ENCODE measurements at places on chromosomes 5 and 9.
A peak's percentile ranks its signal among the peaks of the same experiment; 100 is the strongest.

DNA sequence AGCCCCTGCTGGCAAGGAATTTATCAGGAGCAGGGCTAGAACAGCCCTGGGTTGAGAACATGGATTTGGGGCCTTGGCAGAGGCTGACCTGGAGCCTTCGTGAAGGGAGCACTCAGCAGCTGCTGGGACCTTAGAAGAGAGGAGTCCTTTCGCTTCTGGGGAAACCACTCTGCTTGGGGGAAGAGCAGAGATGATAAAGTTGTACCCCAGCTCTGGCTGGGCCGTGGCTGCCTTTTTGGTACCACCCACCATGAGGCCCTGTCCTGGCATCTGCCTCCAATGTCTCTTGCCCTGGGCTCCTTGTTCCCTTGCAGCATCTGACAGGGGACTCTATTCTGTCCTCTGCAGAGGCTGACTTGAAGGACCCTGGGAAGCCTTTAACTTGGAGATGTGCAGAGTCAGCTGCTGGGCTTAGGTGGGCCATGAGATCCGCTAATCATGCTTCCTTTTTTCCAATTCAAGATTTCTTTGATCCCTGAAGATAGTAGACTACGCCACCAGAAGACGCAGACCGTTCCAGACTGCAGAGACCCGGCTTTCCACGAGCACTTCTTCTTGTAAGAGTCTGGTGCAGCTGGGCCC, 20.2 kb downstream of the RGS3 start:
- no peak for DNase-seq

GRCh38 chr5:32794086-32794485, 83.0 kb downstream of the NPR3 start:
- DNase-seq: no peak

DNA sequence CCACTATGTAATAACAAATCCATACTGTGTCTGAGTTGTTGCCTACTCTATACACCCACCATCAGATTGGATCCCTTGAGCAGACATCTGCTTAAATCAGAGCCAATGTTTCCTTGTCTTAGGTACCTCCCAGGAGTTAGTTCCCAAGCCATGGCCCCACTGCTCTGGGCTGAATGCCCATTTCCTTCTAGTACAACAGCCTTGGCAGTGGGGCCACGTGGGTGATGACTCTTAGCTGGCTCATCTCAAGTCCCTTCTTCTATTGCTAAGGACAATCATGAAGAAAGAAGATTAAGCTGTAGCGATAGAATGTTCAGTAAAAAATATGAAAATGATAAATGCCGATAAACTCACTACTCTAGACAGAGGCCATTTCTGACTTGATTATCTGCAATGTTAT, 16.6 kb downstream of the PTGR1 start:
- no peak for DNase-seq

GRCh38 chr5:27503813-27504212, 465.4 kb upstream of the CDH9 start:
- no peak for DNase-seq

GRCh38 chr9:5430912-5431311, 6.8 kb downstream of the PLGRKT start:
- no peak for DNase-seq

GRCh38 chr9:135075234-135076142, 12.0 kb upstream of the OLFM1 start:
- peak; percentile 84 for DNase-seq

DNA sequence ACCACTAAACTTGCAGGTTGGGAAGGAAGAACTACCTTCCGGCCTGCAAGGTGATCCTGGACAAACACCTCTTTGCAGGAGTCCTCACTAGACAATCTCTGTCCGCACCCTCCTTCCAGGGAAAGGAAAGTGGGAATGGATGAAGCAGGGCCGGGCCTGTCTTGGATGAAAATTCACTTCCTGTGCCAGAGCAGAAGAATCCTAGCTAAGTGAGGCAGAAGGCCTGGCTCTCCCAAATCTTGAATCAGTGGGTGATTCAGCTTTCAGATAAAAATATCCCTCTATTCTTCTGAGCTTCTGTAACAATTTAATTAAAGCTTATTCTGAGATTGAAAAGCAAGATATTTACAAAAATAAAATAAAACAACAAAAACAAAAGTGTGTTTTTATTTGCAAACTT, 281.9 kb upstream of the TLE4 start:
- no peak for DNase-seq

GRCh38 chr9:131521203-131521602, 9.9 kb downstream of the UCK1 start:
- no peak for DNase-seq

DNA sequence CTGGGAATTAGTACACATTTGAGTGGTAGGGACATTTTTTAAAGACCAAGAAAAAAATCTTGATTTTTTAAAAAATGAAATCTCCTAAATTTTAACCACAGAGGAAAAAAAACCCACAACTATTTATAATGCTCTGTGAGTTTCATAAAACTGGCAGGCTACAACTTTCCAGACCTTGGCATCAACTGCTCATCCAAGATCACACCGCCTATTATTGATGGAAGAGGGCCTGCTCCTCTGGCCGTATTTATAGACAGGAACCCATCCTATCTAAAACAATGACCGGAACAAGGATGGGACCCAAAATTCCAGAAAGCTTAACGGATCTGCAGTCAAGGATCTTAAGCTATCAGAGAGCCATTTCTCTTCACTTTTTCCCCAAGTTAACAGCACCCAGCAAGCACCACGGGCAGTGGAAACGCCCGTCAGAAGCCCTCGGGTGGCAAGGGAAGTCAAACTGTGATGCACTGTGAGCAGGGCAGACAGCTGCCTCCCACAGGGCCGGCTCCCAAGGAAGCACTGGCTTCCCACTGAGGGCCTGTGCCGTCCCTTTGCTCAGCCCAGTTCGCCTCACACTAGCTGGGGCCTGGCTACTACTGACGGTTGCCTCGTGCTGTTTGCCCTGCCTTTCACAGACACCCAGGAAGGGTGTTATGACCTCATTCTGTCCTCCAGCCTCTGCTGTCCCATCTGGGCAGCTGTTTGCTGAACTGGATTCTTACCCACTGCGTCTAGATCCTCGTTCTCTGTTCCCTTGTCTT, 62.8 kb downstream of the CDC14B start:
- DNase-seq: no peak

- no peak for DNase-seq
These were observed 42.0 kb downstream of the SFXN1 start for GRCh38 chr5:175520321-175520720.

DNA sequence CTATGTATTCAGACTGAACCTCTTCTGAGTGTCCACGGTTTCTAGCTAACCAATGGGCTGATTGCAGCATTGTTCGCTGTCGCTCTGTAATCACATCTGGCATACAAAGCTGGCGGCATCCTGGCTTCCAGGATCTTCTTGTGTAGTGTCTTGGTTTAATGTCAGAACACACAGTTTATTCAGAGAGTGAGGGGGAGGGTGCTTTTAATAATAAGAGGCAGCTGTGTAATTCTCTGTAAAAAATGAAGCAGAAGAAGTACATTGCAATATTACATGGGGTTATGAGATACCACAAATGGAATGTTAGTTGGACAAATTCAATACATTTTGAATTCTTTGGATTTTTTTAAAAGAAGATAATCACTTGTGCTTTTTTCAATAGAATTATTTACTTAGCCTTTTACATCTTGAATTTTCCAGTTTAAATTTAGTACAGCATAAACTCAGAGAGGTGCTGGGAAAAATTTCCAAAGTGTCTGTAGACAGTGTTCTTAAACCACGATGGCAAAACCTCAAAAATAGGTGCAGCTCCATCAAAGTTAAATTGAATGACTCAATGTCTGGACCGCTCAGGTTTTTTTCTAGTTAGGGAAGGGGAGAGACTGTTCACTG, 206.0 kb downstream of the PCSK1 start:
- no peak for DNase-seq

DNA sequence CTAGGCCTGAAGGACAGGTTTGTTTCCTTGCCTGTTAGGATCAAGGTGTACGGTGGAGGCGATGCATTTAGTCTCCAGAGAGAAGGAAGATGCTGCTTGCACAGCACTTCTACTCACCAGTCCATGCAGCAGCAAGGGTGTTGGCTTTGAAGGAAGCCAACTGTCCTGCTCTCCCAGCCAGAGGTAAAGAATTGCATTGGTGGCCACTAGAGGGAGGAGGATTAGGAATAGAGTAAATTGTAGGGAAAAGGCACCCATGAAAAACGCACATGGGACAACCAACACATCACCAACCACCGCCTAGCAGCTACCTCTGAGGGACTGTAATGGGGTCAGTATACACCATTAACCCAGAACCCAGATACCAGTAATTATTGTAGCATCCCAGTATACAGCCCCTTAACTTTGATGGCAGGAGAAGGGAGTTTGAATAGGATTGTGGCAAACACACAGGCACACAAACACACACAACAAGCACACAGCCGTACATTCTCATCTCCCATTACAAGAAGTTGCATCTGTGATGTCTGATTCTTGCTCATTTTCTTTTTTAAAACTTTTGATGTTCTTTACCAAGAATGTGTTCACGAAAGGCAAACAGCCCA, 267.7 kb downstream of the ADAMTS6 start:
- DNase-seq: no peak

DNA sequence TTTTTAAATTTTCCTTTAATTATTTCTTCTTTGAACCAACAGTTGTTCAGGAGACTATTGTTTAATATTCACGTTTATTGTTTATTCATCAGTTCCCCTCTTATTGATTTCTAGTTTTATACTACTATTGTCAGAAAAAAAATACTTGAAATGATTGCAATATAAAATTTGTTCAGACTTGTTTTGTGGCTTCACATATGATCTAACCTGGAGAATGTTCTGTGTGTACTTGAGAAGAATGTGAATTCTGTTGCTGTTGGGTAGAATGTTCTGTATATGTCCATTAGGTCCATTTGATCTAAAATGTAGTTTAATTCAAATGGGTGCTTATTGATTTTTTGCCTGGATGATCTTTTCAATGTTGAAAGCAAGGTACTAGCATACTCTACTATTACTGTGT, 408.7 kb upstream of the RIOK2 start:
- DNase-seq: no peak

- DNase-seq: no peak
These were observed 40.4 kb downstream of the ZDHHC21 start for GRCh38 chr9:14652729-14653377.

DNA sequence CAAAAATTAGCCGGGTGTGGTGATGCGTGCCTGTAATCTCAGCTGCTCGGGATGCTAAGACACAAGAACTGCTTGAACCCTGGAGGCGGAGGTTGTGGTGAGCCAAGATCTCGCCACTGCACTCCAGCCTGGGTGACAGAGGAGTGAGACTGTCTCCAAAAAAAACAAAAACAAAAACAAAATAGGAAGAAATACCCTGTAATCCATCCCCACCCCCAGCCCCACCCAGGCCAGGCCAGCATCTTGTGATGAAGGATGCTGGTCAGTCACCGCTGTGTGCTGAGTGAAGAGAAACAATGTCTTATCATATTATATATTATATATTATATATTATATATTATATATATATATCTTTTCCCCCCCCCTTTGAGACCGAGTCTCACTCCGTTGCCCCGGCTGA, 15.4 kb upstream of the CCIN start:
- DNase-seq: no peak

GRCh38 chr5:16913187-16914107, 22.6 kb downstream of the MYO10 start:
- no peak for DNase-seq

- no peak for DNase-seq
These were observed 136.6 kb downstream of the PAX5 start for GRCh38 chr9:36897478-36897877.

GRCh38 chr5:157597277-157597676, 21.7 kb upstream of the ADAM19 start:
- no peak for DNase-seq

DNA sequence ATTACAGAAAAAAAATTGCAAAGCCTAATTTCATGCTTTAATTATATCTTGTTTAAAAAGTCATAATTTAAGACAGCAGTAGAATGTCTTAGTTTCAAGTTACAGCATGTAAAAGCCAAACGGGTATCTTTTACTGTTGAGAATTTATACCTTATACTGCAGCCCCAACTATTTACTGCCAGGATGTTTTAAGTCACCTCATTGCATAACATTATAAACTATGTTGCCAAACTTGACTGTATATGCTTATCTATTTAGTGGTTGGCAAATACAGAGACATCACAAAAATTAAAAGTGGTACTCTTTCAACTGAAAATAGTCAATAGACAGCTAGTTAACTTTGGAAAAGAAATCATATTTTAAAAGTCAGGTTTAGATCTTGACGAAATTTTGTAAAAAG, 119.5 kb downstream of the EDIL3 start:
- no peak for DNase-seq

GRCh38 chr5:149317281-149318048, 27.8 kb upstream of the GRPEL2 start:
- peak; percentile 5 for DNase-seq

DNA sequence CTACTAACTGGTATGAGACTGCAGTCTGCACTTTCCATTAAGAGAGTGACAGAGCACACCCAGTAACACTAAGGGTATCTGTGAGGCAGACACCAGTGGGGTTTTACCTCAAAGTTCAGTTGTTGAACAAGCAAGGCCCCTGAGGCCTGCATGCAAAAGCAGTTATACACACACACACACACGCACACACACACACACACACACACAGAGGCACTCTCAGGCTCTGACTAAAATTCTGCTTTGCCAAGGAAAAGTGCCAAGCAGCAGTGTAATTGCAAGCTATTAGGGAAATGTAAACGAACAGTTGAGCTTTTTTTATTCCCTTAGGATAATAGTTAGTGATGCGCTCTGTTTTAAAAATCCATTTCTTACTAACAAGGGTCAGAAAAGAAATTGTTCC, 377.1 kb downstream of the SPOCK1 start:
- no peak for DNase-seq

- DNase-seq: no peak
These were observed 276.3 kb downstream of the COX7C start for GRCh38 chr5:86894056-86894455.

- DNase-seq: no peak
These were observed 590.9 kb downstream of the PRELID2 start for GRCh38 chr5:145244251-145244650.

DNA sequence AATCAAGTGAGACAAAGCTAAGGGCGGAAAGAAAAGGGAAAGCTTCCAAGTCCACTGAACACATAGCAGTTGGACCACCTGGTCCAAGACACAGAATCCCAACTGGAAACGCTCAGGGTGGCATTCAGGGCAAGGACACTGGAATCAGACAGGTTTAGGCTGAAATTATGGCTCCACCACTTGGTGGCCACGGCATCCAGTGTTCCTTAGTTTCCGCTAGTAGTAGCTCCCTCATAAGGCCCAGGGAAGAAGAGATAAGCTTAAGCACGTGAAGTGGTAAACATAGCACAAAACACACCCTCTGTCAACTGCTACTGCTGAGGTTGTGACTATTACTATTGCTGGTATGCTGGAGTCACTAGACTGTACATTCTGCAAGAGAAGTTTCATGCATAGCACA, 209.4 kb downstream of the GLIS3 start:
- no peak for DNase-seq

DNA sequence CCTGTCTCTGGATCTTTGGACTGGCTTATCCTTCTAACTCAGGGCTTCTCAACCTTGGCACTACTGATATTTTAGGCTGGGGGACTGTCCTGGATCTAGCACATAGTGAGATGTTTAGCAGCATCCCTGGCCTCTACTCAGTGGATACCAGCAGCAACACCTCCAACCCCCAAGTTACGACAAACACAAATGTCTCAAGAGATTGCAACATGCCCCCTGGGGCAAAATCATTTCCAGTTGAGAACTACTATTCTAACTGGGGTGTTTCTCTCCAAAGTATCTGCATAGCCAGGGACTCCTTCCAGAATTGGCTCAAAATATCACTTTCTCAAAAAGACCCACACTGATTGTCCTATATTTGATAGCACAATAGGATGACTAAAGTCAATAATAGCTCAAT, 7.2 kb upstream of the TLR4 start:
- no peak for DNase-seq

- no peak for DNase-seq
These were observed 18.6 kb upstream of the IFNB1 start for GRCh38 chr9:21096172-21096900.

GRCh38 chr5:159850160-159850559, 66.1 kb upstream of the ADRA1B start:
- no peak for DNase-seq
